ENCODE measurements at places on chromosomes 5 and 9.

GRCh38 chr9:103802068-103802467, 292.0 kb upstream of the SMC2 start:
- H3K4me1 ChIP-seq = no peaks in the 10 kb centered on the region
- H3K27me3 ChIP-seq = no peaks in the 10 kb centered on the region
- no peak overlapping the region for H3K4me3 ChIP-seq
- no peak for DNase-seq

GRCh38 chr9:121944711-121945191, 148.4 kb downstream of the TTLL11 start:
- no peak for DNase-seq
- H3K27ac ChIP-seq = no peak overlapping the region
- no peaks in the 10 kb centered on the region for H3K36me3 ChIP-seq
- peaks cover 16% of the 10 kb centered on the region for H3K27me3 ChIP-seq
- H3K4me3 ChIP-seq = no peak overlapping the region

DNA sequence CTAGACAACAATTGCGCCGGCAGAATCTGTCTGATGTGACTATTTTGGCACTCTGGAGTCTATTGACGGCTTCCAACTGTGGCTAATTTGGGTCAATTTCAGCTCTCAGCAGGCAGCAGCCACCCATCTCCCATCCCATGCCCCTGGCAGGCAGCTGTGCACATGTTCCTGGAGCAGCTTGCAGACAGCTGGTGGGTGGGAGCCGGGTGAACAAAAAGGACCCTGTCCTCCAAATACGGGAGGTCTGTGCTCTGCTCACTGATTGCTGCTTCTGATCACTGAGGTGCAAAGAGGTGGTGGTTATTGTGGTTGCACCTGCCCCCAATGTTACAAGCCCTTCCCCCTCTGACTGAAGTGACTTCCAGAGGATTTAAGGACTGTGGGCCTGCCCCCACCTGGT, 45.0 kb upstream of the N4BP3 start:
- peaks cover 13% of the 10 kb centered on the region for H3K27me3 ChIP-seq
- H3K27ac ChIP-seq = no peak overlapping the region
- no peak overlapping the region for H3K4me3 ChIP-seq
- no peak for DNase-seq
- H3K36me3 ChIP-seq = no peaks in the 10 kb centered on the region

DNA sequence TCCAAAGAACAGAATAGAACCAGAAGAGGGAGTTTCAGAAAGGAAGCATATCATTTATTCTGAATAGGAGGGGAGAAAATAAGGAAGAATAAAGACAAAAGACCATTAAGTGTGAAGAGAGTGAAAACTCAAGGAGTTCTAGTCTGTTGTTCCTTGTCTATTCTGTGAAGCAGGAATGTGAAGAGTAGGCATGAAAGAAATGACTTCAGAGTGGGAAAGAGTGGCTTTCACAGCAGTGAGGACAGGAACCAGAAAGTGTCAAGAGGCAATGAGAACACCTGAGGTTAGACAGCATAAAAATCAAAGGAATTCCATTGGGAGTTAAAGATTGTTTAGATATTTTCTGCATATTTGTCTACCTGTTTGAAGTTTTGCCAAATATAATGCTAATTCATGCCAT, 768.8 kb upstream of the GRAMD2B start:
- no peak overlapping the region for H3K4me3 ChIP-seq
- DNase-seq = no peak

GRCh38 chr5:178170455-178170854, 16.7 kb downstream of the GMCL2 start:
- H3K27ac ChIP-seq = no peak overlapping the region
- H3K4me1 ChIP-seq = no peaks in the 10 kb centered on the region
- no peak for DNase-seq
- no peak overlapping the region for H3K4me3 ChIP-seq
- peaks cover 25% of the 10 kb centered on the region for H3K27me3 ChIP-seq

- no peak overlapping the region for H3K27ac ChIP-seq
- no peaks in the 10 kb centered on the region for H3K36me3 ChIP-seq
- H3K27me3 ChIP-seq = peaks cover 7% of the 10 kb centered on the region
These were observed 138.4 kb upstream of the DMRTA1 start for GRCh38 chr9:22308177-22308576.

- H3K36me3 ChIP-seq = no peaks in the 10 kb centered on the region
- no peak for DNase-seq
- H3K27me3 ChIP-seq = peaks cover 19% of the 10 kb centered on the region
These were observed 193.2 kb downstream of the GADD45G start for GRCh38 chr9:89797937-89798455.

- peaks cover 16% of the 10 kb centered on the region for H3K27me3 ChIP-seq
- H3K4me3 ChIP-seq = no peak overlapping the region
- peaks cover 23% of the 10 kb centered on the region for H3K36me3 ChIP-seq
- DNase-seq = no peak
- H3K27ac ChIP-seq = no peak overlapping the region
These were observed 15.8 kb downstream of the ZFAND5 start for GRCh38 chr9:72349240-72349639.

DNA sequence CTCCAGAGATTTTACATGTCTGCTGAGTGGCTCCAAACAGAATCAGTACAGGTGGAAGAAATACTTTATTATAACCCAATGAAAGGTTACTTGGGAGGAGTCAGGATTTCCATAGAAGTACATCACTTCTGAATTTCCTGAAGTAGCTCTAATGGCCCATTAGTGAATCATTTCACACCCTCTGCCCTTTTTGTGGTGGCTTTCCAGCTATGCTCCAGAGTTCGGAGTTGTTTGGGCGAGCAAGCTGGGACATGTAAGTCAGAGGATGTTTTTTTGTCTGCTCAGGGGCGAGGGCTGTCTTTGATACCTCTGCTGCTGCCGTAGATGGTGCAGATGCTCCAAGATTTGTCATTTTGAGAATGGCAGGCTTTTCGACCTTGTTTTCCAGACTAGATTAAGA, 226.1 kb downstream of the GOLPH3 start:
- no peak overlapping the region for H3K27ac ChIP-seq
- no peaks in the 10 kb centered on the region for H3K4me1 ChIP-seq
- DNase-seq = no peak
- H3K27me3 ChIP-seq = peaks cover 8% of the 10 kb centered on the region
- no peaks in the 10 kb centered on the region for H3K36me3 ChIP-seq
- no peak overlapping the region for H3K4me3 ChIP-seq

GRCh38 chr9:35798658-35799374, 7.4 kb downstream of the NPR2 start:
- peaks cover 48% of the 10 kb centered on the region for H3K4me1 ChIP-seq
- no peak overlapping the region for H3K4me3 ChIP-seq
- DNase-seq = no peak
- peaks cover 32% of the 10 kb centered on the region for H3K36me3 ChIP-seq
- H3K27ac ChIP-seq = no peak overlapping the region
